ENCODE measurements at places on chromosomes 1 and 21. TPM values are rescaled to one million over a fixed set of nuclear protein-coding genes. Genes with fewer than 3 reads are reported as not detected.

Gene BLACAT1
- 0.30 TPM for total RNA-seq

Gene PRDM2
- 59.5 TPM for total RNA-seq

Gene NPHS2
- not detected for total RNA-seq

Gene LAMC2
- not detected for total RNA-seq

Gene BMP8B
- total RNA-seq: 0.08 TPM

Gene PDC
- total RNA-seq: not detected

Gene KIF21B
- total RNA-seq: 113 TPM

Gene DYRK3
- 2.6 TPM for total RNA-seq

Gene GIPC2
- 0.20 TPM for total RNA-seq

Gene LINGO4
- 0.10 TPM for total RNA-seq

Gene GPN2
- 29.4 TPM for total RNA-seq

Gene CLDN8
- total RNA-seq: not detected

Gene KCNK1
- total RNA-seq: 0.73 TPM

Gene FAF1
- total RNA-seq: 64.3 TPM

Gene CD48
- total RNA-seq: 401 TPM
